ENCODE measurements at places on chromosomes 1 and 21. TPM values are rescaled to one million over a fixed set of nuclear protein-coding genes. Genes with fewer than 3 reads are reported as not detected.

FNDC7 gene
- not detected for polyA plus RNA-seq

UAP1 gene
- polyA plus RNA-seq, result 43.1 TPM

SPRR2E gene
- not detected for polyA plus RNA-seq

- DNase-seq, result peak; percentile 44
Measured at GRCh38 chr21:29195981-29196669, 65.7 kb downstream of the MAP3K7CL start.

DNA sequence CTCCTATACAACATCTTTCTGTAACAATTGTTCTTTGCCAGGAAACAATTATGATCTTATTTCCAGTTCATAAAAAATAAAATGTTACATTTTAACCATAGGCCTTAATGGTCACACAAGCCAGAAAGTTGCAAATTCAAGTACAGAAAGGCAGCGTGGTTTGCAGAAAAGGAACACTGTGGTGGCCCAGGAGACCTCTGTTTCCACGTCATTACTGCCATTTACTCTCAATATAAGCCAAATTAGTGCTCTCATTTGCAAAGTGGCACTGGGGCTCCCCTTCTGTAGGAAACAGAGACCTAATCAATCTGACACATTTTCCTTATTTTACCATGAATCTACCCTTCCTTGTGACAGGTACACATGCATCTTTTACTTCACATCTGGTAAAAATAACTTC lies 79.3 kb upstream of the TLR5 start:
- DNase-seq, result no peak

DNA sequence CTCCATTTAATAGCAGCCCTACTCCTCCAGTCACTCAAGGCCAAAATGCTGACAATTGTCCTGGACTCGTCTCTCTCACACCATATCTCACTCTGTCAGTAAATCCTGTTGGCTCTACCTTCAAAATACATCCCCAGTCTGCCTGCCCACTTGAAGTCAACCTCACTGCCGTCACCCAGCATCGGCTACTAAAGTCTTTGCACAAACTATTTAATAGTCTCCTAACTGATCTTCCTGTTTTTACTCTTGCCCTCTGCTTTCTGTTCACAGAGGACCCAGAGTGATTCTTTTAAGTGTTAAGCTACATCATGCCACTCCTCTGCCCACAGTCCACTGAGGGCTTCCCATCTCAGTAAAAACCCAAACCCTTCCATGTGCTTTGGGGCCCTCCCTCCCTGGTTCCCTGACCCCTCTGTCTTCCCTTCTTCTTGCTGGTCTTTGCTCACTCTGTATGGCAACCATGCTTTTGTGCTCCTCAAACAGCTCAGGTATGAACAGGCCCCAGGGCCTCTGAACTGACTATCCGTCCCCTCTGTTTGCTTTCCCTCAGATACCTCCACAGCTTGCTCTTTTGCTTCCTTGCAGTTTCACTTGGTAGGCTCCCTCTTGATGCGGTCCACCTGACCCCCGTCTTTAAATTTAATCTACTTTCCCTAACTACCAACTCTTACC lies 19.0 kb downstream of the RNASEL start:
- DNase-seq, result no peak

AMY1A gene
- polyA plus RNA-seq, result not detected

LAX1 gene
- 0.21 TPM for polyA plus RNA-seq

GRCh38 chr1:192905049-192905448 lies 96.2 kb downstream of the RGS2 start:
- DNase-seq, result no peak

ZC3H12A gene
- 1.4 TPM for polyA plus RNA-seq

S100A3 gene
- polyA plus RNA-seq, result not detected

- no peak for DNase-seq
Measured at GRCh38 chr1:58899587-58900271, 115.9 kb upstream of the JUN start.

DNA sequence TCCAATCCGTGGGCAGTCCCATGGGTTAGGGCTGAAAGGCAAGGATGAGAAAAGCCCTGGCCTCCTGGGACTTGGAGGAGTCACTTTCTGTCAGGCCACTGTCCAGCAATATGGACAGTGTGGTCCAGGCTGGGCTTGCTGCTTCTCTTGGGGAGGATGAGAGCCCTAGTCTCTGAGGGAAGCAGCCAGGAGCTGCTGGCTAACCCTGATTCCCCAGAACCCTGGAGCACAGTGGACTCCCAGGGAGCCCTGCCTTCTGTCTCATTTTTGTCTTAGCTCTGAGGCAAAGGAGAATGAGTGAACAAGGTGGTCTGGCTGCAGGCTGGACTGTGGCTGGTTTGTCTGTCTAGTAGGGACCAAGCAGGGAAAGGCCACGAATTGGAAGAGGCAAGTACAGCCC lies 23.8 kb upstream of the EDN2 start:
- no peak for DNase-seq

OR2T11 gene
- not detected for polyA plus RNA-seq

ZNHIT6 gene
- polyA plus RNA-seq, result 27.6 TPM

DNA sequence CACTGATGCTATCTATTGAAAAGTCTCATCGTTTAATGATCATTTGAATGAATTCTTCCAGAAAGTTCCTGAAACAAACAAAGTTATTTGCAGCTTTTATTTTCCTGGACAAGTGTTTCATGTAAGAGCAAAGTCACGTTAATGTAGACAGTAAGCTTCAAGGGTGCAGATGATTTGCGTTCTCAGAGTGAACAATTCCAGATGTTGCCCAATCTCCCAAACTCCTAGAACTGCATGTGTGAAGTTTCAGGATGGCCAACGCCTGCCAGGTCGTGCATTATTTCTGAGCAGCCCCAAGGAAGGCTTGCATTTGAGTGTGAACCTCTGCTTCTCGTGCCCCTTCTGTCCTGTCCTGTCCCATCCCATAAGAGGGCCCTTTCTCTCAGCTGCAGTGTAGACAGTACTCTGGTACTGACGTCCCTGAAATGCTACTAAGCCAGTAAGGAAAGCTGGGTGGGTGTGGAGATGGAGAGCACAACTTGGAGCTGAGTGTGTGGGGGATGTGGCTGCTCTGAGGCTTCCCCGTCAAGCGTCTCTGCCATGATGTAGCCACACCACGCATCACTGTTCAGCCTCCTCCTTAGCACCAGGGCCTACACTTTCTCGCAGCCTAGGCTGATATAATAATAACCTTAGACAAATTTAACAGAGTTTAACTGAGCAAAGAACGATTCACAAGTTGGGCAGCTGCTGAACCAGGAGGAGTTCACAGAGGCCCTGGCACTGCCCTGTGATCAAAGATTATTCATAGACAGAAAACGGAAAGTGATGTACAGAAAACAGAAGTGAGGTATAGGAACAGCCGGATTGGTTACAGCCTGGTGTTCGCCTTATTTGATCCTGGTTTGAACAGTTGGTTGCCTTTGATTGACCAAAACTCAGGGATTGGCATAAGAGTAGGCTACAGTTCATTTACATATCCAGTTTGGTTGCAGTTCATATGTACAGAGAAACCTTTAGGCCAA lies 50.4 kb downstream of the RHOU start:
- no peak for DNase-seq

DNA sequence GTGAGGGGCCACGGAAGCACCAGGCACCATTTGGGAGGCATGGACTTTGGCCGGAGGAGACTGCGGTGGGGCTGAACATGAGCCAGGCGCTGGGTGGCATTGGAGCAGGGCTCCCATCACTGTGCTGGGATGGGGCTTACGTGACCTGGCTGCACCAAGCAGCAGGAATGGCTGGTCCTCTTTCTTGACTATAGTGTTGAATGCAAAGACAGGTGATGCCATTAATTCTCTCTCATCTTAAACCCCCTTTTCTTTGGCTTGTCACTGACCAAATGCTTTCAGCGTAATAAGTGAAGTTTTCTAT lies 447.9 kb downstream of the CAMTA1 start:
- no peak for DNase-seq

OR2T29 gene
- polyA plus RNA-seq, result not detected

- no peak for DNase-seq
Measured at GRCh38 chr1:77686796-77687518, 4.5 kb upstream of the ZZZ3 start.

DNA sequence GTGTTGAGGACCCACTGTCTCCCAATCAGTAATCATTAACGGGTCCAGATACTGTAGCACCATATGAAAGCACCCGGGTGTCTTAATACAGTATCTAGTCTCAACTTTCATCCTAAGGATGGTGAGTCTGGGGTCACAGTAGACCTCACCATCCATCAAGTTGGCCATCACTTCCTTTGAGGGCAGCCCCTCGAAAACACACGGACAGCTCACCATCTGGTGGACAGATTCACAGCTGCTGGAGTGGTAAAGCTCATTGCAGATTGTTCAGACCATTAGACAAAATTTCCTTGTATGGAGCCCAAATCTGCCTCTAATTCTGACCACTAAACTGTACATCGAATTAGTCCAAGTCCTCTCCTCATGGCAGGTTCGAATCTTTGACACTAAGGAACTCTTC lies 123.1 kb downstream of the PGBD5 start:
- DNase-seq, result no peak

- no peak for DNase-seq
Measured at GRCh38 chr1:79732950-79733349, 726.4 kb upstream of the ADGRL4 start.

- no peak for DNase-seq
Measured at GRCh38 chr1:228669242-228669585, 66.1 kb upstream of the RHOU start.
